Activated CD4-positive, alpha-beta T cell treated with anti-CD3 and anti-CD28 coated beads, Interleukin-2, amount 50 U/mL, for 4 hours (primary cell): ENCODE measurements at places on chromosomes 2 and 18.

- no peak for DNase-seq
Observed at GRCh38 chr18:53984021-53984420, 240.4 kb downstream of the MBD2 start.

- DNase-seq, result no peak
Observed at GRCh38 chr18:45481821-45482220, 133.5 kb upstream of the SLC14A2 start.

- no peak for DNase-seq
Observed at GRCh38 chr2:25098056-25098455, 56.2 kb downstream of the EFR3B start.

GRCh38 chr2:6384341-6384740 is 481.4 kb downstream of the CMPK2 start:
- no peak for DNase-seq

- DNase-seq, result no peak
Observed at GRCh38 chr2:227607941-227608340, 6.7 kb downstream of the SCYGR3 start.

GRCh38 chr2:179487010-179487731 is 222.5 kb upstream of the SESTD1 start:
- no peak for DNase-seq

DNA sequence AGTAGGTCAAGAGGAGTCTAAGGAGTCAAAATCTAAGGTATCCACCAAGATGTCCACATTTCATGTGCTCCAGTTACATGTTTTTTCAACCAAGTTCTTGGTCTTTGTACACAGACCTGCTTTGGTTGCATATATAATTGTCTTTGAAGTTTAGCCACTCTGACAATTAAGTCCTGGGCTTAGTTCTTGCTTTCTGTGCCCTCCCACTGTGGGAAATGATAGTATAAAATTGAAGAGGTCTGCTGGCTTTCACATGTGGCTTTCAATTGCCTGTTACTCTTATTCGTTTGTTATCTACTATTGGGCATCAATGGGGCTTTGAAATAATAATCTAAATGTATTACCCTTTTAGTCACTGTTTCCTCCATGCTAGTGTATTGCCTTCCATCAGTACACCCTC is 72.8 kb downstream of the TBR1 start:
- no peak for DNase-seq

DNA sequence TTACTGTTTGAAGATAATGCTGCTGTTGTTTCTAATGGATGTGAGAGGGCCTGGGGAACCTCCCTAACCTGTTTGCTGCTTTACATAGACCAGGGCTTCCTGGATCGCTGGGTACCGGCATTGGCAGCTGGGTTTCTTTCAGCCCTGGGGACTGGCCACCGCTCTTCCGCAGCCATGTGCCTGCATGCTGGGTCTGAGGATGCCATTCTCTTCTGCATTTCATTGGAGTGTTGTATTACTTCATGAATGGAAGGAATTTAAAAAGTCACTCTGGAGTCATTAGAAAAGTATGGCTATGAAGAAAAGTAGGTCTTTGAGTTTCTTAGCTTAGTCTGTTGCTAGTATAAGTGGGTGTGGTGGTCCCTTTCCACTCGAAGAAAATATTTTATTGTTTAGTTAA is 107.3 kb upstream of the MGAT5 start:
- DNase-seq, result no peak

GRCh38 chr2:45728458-45728942 is 77.0 kb downstream of the PRKCE start:
- no peak for DNase-seq

DNA sequence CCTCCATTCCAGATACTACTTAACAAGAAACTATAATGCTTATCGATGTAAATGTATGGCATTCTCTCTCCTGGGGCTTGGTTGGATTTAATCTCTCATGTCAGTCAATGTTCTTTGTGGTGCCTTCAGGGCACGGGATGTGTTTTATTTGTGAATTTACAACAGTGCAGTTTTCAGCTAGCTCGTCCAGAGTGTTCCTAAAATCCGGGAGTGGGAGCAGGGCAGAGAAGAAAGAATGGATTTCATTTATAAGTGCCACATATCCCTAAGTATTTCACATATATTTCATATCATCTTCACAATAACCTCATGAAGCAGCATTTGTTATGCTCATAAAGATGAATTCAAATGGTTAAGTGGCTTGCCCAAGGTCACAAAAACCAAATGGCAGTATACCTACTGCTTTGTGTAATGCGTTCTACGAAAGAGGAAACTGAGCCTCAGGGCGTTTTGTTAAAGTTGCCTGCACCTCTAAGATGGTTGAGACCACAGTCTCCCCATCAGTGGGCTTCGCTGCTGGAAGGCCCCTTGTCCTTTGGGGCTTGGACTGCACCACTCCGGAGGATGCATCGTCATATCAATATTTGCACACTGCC is 134.7 kb upstream of the MGAT5 start:
- DNase-seq, result no peak

- no peak for DNase-seq
Observed at GRCh38 chr2:204331988-204332387, 213.3 kb upstream of the PARD3B start.

- DNase-seq, result no peak
Observed at GRCh38 chr18:3014503-3015203, 1.7 kb upstream of the LPIN2 start.

DNA sequence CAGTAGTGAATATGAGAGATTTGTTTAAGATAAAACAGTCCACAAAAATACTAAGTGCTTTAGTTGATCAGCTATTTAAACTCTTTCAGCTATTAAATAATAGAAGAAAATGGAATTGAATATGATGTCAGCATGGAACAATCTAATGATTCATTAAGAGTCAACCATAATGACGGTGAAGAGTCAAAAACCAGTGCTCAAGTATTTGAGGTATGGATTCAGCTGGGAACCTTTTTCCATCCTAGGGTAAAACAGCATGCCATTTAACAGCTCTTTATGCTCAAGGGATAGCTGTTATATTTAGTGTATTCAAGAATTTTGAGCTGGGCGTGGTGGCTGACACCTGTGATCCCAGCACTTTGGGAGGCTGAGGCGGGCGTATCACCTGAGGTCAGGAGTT is 29.7 kb downstream of the CARF start:
- no peak for DNase-seq

DNA sequence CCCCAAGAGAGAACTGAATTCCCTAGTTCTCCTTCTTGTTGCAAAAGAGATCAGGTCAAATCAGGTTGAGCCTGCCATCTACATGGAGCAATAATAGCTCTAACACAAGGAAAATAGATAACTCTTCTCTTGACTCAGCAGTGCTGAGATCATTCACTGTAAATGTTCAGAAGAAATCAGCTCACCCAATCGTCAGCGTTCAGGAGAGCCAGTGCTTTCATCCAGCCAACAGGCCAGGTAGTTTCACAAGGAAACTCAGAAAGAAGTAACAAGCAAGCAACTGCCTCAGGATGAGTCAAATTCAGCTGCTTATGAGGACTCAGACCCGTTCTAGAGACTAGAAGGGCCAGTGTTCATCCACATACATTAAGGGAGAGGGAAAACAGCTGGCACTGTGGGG is 5.9 kb downstream of the LMAN2L start:
- DNase-seq, result no peak

GRCh38 chr18:75176849-75177248 is 32.1 kb downstream of the PTGR3 start:
- no peak for DNase-seq

DNA sequence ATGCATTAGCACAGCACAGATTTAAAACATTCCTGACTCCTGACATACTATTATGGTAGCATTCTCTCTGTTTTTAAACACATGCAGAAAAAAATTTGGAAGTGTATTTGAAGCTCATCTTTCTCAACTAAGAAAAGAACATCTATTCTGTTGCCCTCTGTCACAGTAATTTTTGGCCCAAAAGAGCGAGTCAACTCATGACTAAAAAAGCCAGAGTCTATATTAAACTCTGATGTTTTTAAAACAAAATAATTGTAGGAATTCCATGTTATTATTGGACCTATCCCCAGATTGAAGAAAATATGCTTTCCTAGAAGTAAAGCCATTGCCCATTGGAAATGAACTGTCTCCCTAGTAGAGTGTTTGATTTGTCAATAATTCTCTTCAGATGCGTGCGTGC is 96.7 kb downstream of the CRIM1 start:
- no peak for DNase-seq

DNA sequence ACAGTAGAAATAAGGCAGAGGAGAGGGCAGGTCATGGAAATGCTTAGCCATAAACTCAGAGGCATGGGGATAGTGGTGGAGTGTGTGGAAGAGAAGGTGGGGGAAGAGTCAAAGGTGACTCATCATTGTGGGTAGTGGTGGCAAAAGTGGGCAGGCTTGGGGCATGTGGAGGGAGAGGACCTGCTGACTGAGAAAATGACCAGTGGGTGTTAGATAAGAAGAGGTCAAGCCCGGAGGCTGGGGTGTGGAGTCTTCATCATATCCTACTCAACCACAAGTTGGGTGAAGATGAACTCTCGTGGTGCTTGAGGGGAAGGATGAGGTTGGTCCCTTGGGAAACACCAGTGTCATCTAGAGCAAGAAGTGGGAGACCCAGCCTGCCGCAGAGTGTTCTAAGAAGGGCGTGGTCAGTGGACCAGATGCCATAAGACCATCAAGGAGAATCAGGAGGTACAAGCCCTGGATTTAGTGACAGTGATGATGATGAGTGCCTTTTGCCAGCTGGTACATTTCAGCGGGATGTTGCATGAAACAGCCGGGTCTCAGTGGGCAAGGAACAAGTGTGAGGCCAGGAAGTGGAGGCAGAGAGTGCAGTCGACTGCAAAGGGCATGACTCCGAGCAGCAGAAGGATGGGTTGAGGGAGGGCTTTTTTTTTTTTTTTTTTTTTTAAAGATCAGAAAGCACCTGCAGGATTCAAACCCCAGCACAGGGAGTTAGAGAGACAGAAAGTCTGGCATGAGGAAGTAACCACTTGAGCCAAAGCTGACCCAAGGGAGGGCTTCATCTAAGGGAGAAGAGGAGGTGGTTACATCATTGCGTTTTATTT is 122.6 kb upstream of the SPRED2 start:
- DNase-seq, result no peak

GRCh38 chr2:55585451-55586080 is 31.9 kb downstream of the PPP4R3B start:
- DNase-seq, result no peak

- DNase-seq, result no peak
Observed at GRCh38 chr2:98559581-98559980, 48.7 kb downstream of the COA5 start.

DNA sequence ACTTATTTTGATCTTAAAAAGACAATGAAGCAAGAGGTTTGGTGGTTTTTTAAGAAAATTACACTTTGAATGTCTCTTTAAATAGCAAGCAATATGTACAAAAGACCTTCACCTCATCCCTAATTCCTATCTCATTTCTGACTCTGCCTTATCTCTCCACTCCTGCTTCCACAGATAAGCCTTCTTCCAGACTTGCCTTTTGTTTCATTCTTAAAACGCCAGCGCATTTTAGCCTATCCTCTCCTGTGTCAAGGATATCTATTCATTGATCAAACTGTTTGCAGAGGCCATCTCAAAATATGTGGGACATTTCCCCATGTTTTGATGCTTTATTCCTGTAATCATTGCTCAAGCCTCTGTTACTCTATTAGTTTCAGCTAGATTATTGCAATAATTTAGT is 562.5 kb downstream of the PARD3B start:
- no peak for DNase-seq

DNA sequence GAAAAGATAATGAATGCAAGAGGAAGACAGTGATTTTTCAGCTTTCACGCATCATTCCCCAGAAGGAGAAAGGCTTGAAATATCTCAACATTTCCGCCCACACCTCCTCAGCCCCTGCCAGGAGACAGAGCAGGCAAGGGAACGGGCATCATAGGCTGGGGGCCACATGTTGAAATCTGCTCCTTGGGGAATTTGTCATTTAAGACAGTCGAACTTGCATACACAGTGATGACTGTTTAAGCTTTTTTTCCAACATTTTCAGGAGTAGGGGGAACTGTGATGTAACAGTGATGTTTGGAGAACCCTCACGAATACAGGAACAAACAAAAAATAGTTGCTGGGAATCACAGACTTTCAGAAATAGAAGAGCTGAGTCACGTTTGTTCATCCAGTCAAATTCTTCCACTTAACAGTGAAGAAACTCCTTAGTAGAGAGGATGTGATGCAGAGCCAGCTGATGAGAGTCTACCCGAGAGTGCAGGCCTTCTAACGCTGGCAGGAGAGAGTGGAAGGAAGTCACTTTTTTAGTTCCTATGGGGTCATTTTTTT is 266.8 kb downstream of the ALPK2 start:
- no peak for DNase-seq

GRCh38 chr18:48417985-48418384 is 8.8 kb upstream of the ZBTB7C start:
- DNase-seq, result no peak

DNA sequence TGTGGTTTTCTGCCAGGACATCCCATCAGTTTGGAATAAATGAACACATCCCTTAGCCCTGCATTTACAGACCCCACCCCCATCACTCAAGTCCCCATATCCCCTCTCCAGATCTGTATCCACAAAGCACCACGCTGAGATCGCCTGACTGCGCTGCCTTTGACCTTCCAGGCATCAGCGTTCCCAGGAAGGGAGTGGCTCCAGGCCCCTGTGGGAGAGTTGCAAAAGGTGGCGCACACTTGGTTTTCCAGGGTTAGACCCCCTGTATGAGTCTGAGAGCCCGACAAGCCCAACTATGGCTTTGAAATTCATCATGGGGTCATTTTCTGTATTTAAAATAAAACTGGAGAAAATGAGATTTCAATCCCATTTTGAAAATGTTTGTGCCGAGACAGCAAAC is 137.0 kb upstream of the ZNF236 start:
- DNase-seq, result no peak

DNA sequence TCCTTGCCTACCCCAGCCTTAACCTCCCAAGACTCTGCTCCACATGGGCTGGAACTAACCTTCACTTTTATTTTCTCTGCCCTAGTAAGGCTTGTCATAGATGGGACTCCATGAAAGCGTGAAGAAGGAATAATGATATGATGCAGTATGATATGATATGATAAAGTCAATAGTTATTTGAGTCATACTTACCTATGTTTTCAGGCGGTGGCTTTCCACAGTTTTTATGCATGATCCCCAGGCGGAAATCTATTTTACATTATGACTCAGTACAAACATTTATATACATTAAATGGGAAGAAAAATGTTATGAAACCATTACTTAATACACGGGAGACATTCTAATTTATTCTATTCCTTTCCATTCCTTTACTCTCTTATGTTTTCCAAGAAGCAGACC is 5.6 kb downstream of the ACMSD start:
- no peak for DNase-seq

GRCh38 chr18:51074605-51075004 is 44.6 kb downstream of the SMAD4 start:
- no peak for DNase-seq

DNA sequence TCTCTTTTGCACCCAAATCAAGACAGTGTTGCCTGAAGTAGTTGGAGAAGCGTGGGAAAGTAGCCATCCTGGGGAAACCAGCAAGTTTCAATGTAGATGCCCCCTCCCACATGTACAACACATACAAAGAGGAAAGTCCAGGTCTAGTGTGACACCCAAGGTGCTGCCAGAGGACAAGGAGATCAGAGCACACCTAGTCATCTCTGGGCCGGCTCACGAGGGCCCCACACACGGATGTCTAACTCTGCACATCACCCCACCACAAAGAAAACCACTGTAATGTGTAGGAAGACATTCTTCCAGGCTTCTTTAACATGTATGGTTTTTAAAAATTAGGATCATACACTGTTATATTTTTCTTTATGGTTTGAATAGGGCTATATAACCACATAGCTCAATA is 21.6 kb downstream of the PARD6G start:
- no peak for DNase-seq
